ENCODE measurements at places on chromosomes 5 and 9. TPM values are rescaled to one million over a fixed set of nuclear protein-coding genes. Genes with fewer than 3 reads are reported as not detected.

DNA sequence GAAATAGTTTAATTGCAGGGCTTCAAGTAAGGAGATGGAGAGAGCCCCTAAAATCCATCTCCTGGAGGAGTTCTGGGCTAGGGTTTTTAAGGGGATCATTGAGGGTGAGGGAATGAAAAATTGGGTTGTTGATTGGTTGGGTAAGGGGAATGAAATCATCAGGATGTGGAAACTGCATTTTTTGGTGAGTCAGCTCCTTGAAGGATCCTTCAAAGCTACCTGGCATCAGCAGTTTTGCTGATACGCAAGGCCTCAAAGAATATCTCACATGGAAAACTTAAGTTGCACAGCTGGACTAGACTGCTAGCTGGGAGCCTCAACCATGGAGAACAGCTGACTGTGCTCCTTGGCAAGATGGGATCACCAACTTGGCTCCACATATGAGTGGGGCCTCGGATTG is 136.7 kb downstream of the FGF10 start:
- H3K27ac ChIP-seq, result no peak overlapping the region
- no peak overlapping the region for H3K4me3 ChIP-seq
- no peaks in the 10 kb centered on the region for H3K4me1 ChIP-seq
- H3K27me3 ChIP-seq, result no peaks in the 10 kb centered on the region

GRCh38 chr9:36247356-36247755 is 10.9 kb downstream of the GNE start:
- no peak overlapping the region for H3K27ac ChIP-seq
- H3K4me3 ChIP-seq, result no peak overlapping the region
- H3K27me3 ChIP-seq, result no peaks in the 10 kb centered on the region
- DNase-seq, result no peak
- H3K36me3 ChIP-seq, result peaks cover 16% of the 10 kb centered on the region

DNA sequence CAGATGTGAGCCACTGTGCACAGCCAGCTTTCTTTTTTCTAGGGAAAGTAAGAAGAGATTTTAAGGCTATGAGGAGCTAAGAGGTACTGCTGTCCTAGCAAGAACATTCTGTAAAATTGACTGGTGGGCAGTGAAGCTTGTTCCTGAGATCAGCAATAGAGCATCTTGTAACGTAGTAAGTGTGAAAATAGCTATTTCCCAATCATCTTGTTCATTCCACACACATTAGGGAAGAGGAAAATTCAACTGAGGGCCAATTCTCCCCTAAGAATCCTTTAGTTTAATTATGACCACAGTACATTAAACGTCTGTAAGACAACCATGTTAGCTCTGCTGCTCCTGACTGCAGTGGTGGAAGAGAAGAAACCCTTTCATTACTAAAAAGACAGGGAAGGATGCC is 246.2 kb downstream of the EFNA5 start:
- DNase-seq, result no peak
- H3K4me1 ChIP-seq, result no peaks in the 10 kb centered on the region
- no peak overlapping the region for H3K4me3 ChIP-seq
- H3K36me3 ChIP-seq, result no peaks in the 10 kb centered on the region
- no peaks in the 10 kb centered on the region for H3K27me3 ChIP-seq
- H3K27ac ChIP-seq, result no peak overlapping the region

DNA sequence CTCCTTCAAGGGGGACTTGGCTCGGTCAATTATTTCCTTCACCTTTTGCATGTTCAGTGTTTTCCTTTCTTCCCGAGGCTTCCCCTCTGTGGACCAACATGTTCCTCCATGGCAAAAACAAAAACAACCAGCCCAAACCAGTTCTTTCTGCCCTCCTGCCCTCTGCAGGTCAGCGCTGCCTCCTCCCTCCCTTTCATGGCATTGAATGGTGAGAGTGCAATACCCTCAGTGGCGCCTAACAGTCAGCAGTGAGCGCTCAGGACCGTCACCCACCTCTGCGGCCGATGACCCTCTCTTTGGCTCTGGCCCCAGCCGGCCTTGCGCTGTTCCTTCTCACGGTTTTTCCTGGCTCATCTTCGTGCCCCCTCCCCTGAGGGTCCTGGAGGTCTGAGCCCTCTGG is 34.4 kb upstream of the GNE start:
- H3K27me3 ChIP-seq, result no peaks in the 10 kb centered on the region
- no peaks in the 10 kb centered on the region for H3K36me3 ChIP-seq
- no peaks in the 10 kb centered on the region for H3K4me1 ChIP-seq
- no peak overlapping the region for H3K27ac ChIP-seq
- no peak for DNase-seq

- no peaks in the 10 kb centered on the region for H3K36me3 ChIP-seq
- no peak for DNase-seq
- no peak overlapping the region for H3K4me3 ChIP-seq
- no peaks in the 10 kb centered on the region for H3K4me1 ChIP-seq
- no peaks in the 10 kb centered on the region for H3K27me3 ChIP-seq
Observed at GRCh38 chr5:125655156-125655555, 768.1 kb upstream of the GRAMD2B start.

N4BP3 gene
- 0.19 TPM for polyA plus RNA-seq

PCDHB8 gene
- not detected for polyA plus RNA-seq

- H3K4me1 ChIP-seq, result no peaks in the 10 kb centered on the region
- H3K4me3 ChIP-seq, result no peak overlapping the region
- H3K27ac ChIP-seq, result no peak overlapping the region
- no peaks in the 10 kb centered on the region for H3K36me3 ChIP-seq
- no peak for DNase-seq
Observed at GRCh38 chr5:6950250-6950649, 237.0 kb downstream of the TENT4A start.

PLAC8L1 gene
- polyA plus RNA-seq, result not detected

- no peaks in the 10 kb centered on the region for H3K4me1 ChIP-seq
- H3K27ac ChIP-seq, result no peak overlapping the region
- DNase-seq, result no peak
- H3K36me3 ChIP-seq, result no peaks in the 10 kb centered on the region
Observed at GRCh38 chr5:37835380-37835973, 4.4 kb downstream of the GDNF start.

ATG10 gene
- 14.4 TPM for polyA plus RNA-seq

DNA sequence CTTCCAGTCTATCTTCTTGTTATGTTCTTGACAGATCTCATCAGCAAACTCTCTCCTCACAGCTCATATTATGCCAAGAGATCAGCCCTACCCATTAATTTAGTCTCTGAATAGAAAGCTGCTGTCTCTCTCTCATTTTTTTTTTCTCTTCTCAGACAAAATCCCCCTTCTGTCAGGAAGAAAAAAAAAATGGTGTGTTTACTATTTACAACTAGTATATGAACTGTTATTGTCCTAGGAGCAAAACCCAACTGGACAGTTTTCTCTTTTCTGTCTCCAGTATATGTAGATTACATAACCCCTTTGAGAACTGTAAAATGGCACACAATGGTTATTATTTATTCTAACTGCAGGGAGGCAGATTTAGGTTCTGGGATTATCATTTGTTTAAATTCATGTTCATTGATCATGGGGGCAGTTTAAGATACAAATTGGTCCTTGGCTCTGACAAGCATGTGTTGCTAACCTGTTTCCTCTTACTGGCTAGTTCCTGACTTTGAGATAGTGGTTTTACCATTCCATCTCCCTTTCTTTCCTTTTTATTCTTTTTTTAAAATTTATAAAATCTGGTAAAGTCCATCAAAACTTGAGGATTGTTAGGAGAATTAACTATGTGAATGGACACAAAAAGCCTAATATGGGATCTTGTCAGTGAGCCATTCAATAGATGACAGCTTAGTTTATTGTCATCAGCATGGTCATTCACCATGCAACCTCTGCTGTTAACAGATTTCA is 210.0 kb upstream of the PAPPA start:
- H3K27ac ChIP-seq, result no peak overlapping the region
- no peaks in the 10 kb centered on the region for H3K27me3 ChIP-seq
- no peaks in the 10 kb centered on the region for H3K36me3 ChIP-seq
- no peaks in the 10 kb centered on the region for H3K4me1 ChIP-seq
- DNase-seq, result no peak
- H3K4me3 ChIP-seq, result no peak overlapping the region

GRCh38 chr5:124262470-124262869 is 484.0 kb downstream of the ZNF608 start:
- no peaks in the 10 kb centered on the region for H3K4me1 ChIP-seq
- no peak overlapping the region for H3K27ac ChIP-seq
- H3K36me3 ChIP-seq, result no peaks in the 10 kb centered on the region
- no peak overlapping the region for H3K4me3 ChIP-seq
- DNase-seq, result no peak
- no peaks in the 10 kb centered on the region for H3K27me3 ChIP-seq

GRCh38 chr5:177599731-177600507 is at the start of gene B4GALT7:
Gene B4GALT7, plus strand, starts transcription at chr5:177600132. Its CDS starts 79 bp downstream, at chr5:177600211.
- peaks cover 4% of the 10 kb centered on the region for H3K4me1 ChIP-seq
- H3K36me3 ChIP-seq, result no peaks in the 10 kb centered on the region
- peak within 1 kb of the TSS; percentile 78 for H3K27ac ChIP-seq
- H3K4me3 ChIP-seq, result peak within 1 kb of the TSS; percentile 92
- no peaks in the 10 kb centered on the region for H3K27me3 ChIP-seq
- peak; percentile 77 for DNase-seq

SMIM33 gene
- 0.64 TPM for polyA plus RNA-seq

DNA sequence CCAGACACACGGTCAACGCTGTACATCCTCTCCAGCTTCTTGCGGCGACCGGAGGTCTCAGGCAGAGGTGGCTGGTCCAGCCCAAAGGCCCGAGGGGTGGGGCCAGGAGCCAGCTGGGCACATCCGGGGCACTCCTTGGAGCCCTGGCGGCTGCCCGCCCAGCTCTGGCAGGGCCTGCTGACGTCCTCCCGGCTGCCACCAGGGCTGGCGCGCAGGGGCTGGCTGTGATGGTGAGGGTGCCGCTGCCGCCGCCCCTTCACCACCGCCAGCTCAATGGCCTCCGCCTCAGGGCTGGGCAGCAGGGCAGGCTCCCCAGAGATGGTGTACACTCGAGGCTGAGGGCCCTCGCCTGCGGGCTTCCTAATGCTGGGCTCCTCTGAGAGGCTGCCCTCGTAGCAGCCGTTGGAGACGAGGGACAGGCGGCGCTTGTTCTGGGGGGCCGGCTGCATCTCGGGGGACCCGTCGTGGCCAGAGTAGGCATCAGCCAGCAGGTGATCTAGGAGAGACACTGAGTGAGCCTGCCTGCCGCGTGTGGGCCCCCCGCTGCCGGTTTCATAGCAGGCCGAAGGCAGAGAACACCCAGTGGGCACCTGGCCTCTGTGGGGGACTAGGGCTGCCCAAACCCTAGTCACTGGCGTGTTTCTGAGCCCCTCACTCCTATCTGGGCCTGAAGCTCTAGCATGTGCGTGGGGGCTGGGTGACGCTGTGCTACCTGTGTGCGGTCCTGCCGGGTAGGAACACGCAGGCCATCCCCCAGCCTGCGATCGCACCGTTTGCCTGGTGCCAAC is 1.5 kb downstream of the NSMF start:
- H3K27me3 ChIP-seq, result no peaks in the 10 kb centered on the region
- no peak overlapping the region for H3K27ac ChIP-seq
- DNase-seq, result no peak
- no peak overlapping the region for H3K4me3 ChIP-seq
- peaks cover 55% of the 10 kb centered on the region for H3K4me1 ChIP-seq
- peaks cover 30% of the 10 kb centered on the region for H3K36me3 ChIP-seq

DNA sequence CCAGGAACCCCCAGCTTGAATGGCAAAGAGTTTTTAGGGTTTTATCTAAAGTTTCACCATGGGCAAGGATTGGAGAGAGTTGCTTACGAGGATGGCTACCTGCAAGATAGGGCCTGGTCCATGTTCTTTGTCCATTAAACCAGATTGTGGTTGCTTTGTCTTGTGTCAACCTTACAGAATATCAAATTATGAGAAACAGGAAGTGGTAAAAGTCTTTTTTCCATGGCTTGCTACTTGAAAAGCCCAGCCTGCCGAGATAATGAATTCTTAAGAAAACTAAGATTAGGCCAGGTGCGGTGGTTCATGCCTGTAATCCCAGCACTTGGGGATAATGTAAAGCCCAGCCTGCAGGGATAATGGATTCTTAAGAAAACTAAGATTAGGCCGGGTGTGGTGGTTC is 24.4 kb downstream of the ZNF474 start:
- H3K4me1 ChIP-seq, result no peaks in the 10 kb centered on the region
- DNase-seq, result no peak

TRIM32 gene
- 19.7 TPM for polyA plus RNA-seq

CBY3 gene
- 1.4 TPM for polyA plus RNA-seq

CATSPER3 gene
- 0.45 TPM for polyA plus RNA-seq

GRCh38 chr9:125085703-125086477 is 57.4 kb downstream of the SCAI start:
- no peaks in the 10 kb centered on the region for H3K4me1 ChIP-seq
- no peak overlapping the region for H3K27ac ChIP-seq

- H3K4me3 ChIP-seq, result peak overlapping the region; percentile 99
- H3K27ac ChIP-seq, result peak overlapping the region; percentile 98
- peaks cover 33% of the 10 kb centered on the region for H3K4me1 ChIP-seq
- H3K36me3 ChIP-seq, result no peaks in the 10 kb centered on the region
Observed at GRCh38 chr9:34665381-34666250, 3.2 kb upstream of the CCL27 start.

DNA sequence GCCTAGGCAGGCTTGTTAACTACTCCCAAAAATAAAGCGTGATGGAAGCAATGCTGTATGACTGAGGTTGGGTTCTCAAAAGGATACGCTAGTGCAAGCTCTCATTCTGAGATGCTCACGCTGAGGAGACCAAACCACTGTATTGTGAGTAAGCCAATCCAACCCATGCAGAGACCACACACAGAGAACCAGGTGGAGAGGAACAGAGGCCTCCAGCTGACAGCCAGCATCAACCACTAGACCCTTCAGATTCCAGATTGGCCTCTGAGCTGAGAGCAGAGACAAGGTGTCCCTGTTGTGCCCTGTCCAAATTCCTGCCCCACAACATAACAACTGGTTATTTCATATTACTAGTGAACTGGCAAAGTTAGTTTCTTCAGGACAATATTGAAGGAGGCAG is 4.5 kb downstream of the TSTD2 start:
- peaks cover 12% of the 10 kb centered on the region for H3K4me1 ChIP-seq
- peaks cover 9% of the 10 kb centered on the region for H3K36me3 ChIP-seq
- H3K4me3 ChIP-seq, result no peak overlapping the region
- no peak overlapping the region for H3K27ac ChIP-seq
- no peaks in the 10 kb centered on the region for H3K27me3 ChIP-seq

DNA sequence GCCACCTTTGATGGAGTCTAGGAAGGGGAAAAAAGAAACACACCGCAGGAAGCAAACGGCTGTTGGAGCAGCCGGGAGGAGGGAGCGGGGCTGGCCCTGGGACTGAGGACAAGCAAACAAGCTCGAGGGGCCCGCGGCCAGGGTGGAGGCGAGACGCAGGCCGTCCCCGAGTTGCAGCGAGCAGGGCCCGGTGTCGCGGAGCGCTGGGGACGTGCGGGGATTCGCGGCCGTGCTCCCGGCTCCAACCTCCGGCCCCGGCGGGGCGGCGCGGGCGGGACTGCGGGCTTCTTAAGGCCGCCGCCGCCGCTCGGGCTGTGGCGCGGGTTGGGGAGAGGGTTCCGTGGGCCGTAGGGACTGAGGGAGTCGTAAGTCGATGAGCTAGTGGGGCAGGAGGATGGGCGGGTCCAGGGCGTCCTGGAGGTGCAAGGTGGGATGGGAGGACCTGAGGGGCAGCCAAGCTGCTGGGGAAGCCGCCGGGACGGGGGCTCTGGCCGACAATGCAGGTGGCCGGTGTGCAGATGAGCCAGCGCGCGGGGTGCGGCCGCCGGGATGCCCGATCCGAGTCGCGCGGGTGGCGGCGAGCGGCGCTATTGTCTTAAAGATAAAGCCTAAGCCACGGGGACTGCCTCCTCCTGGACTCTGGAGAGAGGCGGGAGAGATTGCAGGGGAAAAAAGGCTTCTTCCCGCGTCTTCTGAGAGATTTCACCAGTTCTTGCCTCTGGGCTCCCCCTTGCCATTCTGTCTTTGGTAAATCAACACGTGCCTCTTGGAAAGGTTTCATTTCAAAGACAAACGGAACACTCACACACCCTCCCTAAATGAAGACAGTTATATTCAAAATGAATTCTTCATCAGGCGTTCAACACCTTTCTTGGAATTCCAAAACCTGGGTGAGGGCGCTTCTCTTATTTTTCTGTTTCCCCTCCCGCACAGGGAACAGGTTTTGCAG is 1.6 kb upstream of the HAPLN1 start:
- no peak overlapping the region for H3K27ac ChIP-seq
- no peaks in the 10 kb centered on the region for H3K27me3 ChIP-seq
- DNase-seq, result no peak
- H3K4me3 ChIP-seq, result no peak overlapping the region
